ENCODE measurements at places on chromosomes 7 and 10.

DNA sequence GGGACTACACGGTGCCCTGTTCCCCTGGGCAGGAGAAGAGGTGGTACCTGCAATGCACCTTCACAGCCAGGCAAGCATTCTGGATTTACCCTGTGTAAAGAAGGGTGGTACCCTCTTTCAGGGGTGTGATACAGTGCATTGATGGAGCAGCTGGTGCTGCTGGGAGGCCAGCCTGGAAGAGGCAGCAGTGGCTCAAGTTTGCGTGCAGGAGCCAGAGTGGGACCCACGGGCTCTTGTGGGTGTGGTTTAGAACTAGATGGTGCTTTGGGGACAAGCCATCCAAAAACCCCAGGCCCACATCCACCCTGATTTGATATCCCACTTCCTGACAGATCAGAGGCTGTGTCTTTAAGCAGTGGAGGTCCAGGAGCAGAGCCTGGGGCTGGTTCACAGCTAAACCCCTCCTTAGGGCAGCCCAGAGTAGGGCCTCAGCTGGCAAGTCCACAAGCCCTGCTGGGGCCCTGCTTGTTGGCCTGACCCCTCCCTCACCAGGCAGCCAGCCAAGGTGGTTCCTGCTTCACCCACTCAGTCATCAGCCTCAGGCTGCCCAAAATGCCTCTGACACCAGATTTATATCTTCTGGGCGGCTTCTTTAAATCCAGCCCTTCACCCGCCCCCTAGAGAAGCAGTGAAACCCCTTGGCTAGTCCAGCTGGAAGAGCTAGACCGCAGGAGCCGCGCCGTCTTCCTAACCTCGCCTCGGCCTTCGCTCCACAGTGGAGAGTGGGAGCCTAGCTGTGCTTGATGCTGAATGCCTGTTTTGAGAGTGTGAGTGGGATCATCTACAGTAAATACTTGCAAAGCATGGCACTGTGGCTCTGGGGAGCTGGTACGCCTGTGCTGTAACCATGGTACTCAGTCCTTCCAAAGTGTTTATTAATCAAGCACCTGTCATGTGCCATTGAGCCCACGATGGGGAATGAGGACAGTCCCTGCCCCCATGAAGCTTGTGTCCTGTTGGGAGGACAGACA is 1.4 kb upstream of the ASIC3 start:
- no peak for DNase-seq

DNA sequence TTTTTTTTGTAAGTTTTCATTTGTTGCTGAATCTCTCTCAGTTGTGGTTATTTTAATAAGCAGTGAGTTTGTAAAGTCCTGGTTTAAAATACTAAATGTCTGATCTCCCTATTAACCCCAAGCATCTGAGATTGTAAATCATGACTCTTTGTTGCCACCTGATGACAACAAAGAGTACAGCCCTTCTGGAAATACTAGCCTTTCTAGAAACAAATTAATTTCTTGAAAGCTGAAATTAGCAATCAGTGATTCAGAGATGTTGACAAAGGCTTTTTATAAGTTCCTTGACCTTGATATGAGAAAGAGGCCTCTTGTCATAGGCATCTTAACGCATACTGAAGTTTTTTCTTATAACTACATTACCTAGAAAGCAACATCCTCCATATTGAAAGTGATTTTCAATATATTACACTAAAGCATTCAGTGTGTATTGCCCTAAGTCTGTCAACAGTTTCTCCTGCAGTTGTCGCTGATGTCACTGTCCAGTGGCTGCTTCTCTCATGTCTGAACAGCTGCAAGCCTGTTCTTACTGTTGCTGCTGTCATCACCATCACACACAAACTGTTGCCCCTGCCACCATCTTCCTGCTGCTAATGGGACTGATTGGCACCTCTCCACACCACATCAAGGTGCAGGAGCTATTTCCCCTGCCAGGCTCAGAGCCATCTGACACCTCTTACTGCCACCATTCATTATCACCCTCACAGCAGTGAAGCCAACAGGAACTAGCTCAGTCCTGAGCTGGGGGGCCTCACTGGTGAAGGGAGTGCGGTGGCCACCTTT is 95.1 kb upstream of the LRGUK start:
- DNase-seq, result no peak

DNA sequence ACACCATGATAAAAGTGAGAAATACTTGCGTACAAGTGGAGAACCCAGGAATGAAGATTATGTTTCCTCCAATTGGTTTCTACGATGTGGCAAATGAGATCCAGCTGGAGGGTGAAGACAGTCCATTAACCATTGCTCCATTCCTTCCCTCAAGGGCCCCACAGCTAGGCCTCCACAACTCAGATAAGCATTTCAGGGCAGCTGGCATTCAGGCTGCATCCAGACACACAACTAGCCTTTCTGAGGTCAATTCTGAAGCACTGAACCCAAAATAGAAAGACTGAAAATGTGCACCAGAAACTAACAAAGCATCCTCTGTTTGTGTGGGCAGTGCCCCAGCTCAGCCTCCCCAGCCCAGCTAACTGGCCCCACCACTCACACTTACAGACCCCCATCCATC is 94.8 kb downstream of the GSAP start:
- peak; percentile 40 for DNase-seq

DNA sequence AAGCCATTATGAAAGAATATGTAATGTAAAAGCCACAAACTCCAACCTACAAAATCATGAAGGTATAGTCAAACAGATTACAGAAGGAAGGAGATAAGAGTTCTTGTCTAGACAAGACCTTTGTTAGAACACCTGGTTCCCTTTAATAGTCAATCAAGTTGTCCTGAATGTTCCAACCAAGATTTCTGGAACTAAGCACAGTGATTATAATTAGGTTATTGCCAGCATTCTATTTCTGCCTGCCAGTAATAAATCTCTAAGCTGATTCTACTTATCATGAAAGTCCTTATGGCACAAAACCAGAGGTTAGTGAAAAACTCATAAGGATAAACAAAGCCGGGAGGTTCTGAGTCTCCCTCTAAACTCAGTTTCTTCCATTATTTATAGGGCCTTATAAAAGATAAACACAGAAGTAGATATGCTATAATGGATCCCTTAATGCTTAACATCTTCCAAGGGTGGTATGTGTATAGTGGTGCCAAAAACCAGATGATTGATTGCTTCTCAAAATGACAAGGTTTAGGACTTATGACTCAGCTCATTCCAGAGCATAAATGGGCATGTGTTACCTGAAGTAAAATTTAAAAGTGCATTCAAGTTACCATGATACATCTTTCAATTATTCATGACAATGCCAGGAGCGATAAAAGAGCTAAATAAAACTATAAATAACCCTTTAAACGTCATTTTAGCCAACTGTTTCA is 237.2 kb downstream of the CSTF2T start:
- DNase-seq, result no peak

- no peak for DNase-seq
Observed at GRCh38 chr10:132364594-132364970, 32.4 kb upstream of the PWWP2B start.

- DNase-seq, result no peak
Observed at GRCh38 chr10:80411267-80411668, 2.9 kb downstream of the PRXL2A start.

DNA sequence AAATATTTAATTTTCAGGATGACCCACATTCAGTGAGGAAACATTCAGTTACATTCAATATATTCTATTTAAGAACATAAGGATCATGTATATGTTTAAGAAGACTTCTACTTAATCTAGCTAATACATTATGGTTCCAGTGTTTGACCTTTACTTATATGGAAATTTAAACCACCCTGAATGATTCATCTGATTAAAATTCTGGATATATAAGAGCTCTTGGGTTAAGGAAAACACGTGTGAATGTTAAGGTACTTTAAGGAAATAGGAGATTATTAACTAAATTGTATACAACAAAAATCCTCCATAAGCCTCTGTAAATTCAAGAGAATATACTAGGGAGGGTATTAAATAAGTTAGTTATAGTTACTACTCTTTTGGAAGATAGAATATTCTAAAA is 40.9 kb downstream of the HDAC9 start:
- DNase-seq, result no peak

DNA sequence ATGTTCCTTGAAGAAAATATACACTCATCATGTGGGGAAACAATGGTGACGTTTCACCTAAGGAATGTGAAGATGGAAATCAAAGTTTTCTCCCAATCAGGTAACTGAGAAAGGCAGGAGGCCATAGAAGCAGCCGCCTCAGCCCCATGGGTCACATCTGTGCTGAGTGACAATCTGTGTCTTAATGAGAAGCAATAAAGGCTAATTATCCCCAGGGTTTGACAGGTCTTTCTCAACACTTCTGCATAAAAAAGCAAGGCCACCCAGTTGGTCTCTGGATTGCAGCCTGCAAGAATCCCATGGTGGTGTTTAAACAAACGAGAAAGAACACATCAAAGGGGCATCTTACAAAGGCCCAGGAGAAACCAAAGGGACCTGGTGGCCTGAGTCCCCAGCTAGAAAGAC is 91.1 kb upstream of the TNS3 start:
- DNase-seq, result no peak

GRCh38 chr10:53127686-53128085 is 355.1 kb upstream of the MBL2 start:
- no peak for DNase-seq

DNA sequence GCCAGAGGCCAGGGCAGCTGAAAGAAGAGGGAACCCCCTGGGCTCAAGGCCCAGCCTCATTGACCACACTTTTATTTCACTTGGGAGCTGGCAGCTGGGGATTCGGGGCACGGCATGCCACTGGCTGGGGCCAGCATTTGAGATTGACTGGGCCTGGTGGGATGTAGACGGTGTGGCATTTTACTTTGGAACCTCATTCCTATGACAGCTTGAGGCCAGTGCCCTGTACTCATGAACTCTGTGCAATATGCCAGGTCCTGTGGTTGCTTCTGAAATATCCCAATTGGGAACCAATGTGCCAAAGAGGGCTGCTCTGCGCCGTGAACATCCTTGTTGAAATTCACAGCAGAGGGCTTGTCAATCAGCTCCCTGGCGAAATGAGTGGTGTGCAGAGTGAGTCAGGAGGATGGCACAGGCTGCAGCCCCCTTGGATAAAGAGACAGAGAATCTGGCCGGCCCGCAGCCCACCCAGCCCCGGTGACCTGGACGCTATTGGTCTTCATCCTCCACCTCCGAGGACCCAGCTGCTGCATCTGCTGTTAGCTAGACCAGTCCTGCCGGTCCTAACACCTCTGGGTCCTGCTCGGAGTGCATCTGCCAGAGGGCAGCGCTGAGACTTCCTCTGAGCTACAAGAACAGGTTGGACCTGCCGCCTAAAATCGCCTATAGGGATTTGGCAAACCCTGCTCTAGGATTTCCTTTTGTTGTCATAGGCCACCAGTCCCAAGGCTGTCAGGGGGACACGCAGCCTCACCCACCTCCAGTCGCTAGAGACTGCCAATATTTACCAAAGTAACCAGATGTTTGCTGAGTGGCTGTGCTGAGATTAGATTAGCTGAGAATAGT is 58.0 kb downstream of the PRKAG2 start:
- DNase-seq, result no peak

- no peak for DNase-seq
Observed at GRCh38 chr10:32950591-32951108, 7.4 kb downstream of the ITGB1 start.

All from hippocampal formation (tissue), 2 donors.